Stimulated activated CD4-positive, alpha-beta T cell treated with anti-CD3 and anti-CD28 coated beads, Interleukin-4, amount 100 ng/mL, for 4 hours (primary cell): ENCODE measurements at places on chromosomes 7 and 10.

GRCh38 chr10:75461672-75462649, 30.5 kb downstream of the LRMDA start:
- DNase-seq = no peak

- no peak for DNase-seq
Observed at GRCh38 chr7:15628876-15629275, 57.6 kb downstream of the MEOX2 start.

- no peak for DNase-seq
Observed at GRCh38 chr7:86950360-86950759, 109.1 kb downstream of the ELAPOR2 start.

GRCh38 chr10:30645340-30645827, 15.8 kb upstream of the LYZL2 start:
- no peak for DNase-seq

- DNase-seq = no peak
Observed at GRCh38 chr10:120514035-120514620, 57.1 kb downstream of the PLPP4 start.

DNA sequence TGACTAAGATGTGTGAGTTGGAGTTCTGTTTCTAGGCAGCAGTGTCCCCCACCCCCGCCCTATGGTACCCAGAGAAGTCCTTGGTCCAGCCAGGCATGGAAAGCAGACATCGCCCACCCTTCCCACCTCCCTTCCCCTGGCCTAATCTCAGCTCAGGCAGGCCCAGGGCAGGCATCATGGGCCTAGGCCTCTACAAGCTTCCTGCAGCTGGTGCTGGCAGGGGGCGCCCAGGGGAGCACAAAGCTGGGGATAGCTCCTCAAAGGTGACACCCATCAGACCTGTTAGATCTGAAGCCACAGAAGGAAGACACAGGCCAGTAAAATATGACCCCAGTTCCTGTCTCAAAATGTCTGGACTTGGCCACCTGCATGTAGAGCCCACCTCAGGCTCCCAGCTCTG, 18.9 kb upstream of the UNC5B start:
- no peak for DNase-seq

DNA sequence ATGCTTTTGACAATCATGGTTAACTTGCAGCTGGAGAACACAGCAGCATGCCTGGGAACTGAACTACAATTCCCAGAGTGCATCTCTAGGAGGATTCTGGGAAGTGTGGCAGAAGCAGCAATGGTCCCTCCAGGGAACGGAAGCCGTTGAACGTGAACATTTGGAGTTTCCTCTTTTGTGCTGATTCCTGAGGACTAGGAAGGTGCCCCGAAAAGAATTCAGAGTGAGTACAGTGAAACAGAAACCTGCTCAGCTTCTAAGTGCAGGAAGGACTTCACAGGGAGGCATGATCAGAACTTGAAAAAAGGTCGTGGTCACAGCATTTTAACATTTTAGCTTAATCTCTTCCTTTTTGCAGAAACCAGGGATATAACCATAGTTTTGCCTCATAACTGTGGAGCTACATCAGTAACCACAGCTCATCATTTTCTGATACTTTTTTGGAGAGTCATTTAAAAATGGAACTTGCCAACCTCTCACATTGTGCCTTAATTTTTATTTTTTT, at the start of gene NUDT13:
Gene NUDT13 (plus strand): TSS at position 111 of the 505 bp plus-strand sequence. CDS start 3,911 bp downstream, outside the sequence.
- peak; percentile 47 for DNase-seq

- no peak for DNase-seq
Observed at GRCh38 chr10:4066581-4067390, 281.8 kb upstream of the KLF6 start.

GRCh38 chr10:88952647-88953111, at the start of gene ACTA2:
Gene ACTA2, minus strand, starts transcription at chr10:88952773. Its CDS starts 3,843 bp downstream, at chr10:88948930.
- no peak for DNase-seq

GRCh38 chr7:44398953-44399574, 73.7 kb upstream of the CAMK2B start:
- no peak for DNase-seq

DNA sequence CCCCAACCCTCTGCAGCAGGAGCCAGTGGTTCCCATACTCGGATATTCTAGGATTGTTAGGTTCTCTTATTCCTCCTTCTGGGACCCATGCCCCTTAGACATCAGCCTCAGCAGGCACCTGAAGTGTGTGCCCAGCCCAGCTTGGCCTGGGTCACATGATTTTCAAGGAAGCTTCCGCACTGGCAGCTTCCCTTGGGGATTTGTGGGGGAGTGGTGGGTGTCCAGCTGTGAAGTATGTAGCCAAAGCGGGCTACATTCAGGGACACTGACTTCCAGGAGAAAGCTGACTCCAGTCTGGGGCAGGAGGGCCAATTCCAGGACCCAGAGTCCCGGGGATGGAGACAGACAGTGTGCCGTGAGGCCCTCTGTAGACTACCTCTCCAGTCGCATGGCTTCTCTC, 1.3 kb downstream of the LDB1 start:
- DNase-seq = no peak

DNA sequence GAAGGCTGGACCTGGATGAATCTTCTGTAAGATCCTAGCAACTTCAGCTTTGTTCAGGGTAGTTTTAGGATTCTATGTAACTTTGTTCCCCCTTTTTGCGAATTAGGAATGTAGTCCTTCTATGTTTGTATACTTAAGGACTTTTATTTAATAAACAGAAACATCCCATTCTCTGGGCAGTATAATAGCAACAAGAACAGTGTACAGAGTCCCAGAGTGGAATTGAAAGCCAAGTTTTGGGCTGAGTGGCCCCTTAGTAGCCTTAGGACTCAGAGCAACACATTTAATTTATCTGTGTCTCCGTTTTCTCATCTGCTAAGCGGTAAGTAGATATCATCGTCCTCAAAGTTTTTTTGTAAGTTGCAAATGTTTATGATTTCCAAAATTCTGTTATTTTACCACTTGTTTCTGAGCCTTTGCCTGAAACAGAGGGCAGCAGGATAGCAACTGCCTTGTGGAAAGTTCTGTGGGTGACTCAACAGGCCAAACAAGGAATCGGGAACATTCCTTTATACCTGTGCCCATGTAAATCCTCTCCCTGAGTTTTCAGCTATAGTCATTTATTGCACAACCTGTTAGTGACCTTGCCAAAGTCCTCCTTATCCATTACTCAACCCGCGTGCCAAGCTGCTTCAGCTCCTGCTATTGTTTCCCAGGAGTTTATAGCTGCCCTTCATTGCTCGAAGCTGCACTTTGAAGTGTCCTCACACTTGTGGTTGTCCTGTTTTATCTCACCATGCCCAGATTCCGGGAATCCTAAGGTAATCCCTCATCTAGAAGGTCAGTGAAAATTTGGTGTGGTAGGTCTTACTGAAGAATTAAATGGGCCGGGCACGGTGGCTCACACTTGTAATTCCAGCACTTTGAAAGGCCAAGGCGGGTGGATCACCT, 199.1 kb upstream of the AHR start:
- no peak for DNase-seq

DNA sequence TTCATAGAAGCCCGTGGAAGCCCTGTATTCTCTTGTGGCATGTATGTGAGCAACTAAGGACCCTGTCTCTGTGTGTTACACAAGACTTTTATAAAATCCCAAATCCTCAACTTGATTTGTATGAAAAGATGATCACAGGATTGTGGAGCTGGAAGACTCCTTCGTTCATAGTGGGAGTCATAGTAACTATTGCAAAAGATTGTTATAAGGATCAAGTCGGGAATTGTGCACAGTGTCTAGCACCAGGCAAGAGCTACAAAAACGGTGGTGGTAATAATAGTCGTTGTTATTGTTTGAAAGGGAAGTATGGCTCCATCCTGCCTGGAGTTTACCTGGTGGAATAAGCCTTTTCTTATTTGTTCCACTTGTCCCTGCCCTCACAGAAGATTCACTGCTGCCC, 42.8 kb upstream of the MTURN start:
- DNase-seq = no peak

- DNase-seq = no peak
Observed at GRCh38 chr10:16949816-16950215, 132.6 kb upstream of the RSU1 start.

DNA sequence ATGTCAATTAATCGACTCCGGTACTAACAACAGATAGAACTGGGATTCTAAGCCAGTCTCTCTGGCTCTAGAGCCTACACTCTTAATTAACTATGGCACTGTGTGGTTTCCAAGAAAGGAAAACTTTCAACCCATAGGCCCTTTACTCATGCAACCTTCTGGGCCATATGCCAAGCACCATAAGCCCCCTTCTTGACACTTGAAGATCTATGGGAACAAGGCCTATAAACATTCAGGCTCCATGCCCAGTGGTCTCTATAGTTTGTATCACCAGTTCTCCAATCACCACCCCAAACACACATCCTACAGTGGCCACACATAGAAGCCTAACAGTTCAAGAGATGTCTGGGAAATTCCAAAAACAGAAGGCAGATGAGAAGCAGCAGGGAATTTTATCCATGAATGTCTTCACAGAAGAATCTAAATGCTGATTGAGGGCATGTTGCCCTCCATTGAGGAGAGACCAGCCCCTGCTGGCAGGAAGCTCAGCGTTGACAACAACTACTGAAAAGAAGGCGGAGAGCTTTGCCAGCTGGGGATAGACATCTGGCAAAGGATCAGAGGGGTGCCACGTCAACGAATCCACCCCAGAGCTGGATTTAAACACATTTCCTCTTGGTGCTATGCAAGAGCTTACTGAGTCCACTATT, 64.4 kb downstream of the GRM3 start:
- DNase-seq = no peak

- no peak for DNase-seq
Observed at GRCh38 chr7:85186083-85186520, 754 bp downstream of the SEMA3D start.
